ENCODE measurements at places on chromosomes 5 and 9.
A peak's percentile ranks its signal among the peaks of the same experiment; 100 is the strongest.

DNA sequence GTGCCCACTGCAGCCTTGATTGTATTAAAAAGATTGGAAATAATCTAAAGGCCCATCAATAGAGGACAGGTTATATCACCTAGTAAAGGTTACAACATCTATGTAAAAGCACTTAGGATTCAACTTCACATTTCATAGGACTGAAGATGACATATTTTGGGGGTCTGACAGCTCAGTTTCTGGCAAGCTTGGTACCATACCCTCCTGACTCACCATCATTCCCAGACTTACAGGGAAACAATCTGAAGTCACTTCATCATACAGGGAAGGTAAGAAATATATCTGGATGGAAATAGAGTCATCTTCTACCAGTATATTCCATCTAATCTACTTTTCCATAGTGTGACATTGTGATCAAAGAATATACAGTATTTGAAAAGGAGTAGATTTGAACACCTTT, 28.8 kb upstream of the DAB2 start:
- DNase-seq, result no peak

DNA sequence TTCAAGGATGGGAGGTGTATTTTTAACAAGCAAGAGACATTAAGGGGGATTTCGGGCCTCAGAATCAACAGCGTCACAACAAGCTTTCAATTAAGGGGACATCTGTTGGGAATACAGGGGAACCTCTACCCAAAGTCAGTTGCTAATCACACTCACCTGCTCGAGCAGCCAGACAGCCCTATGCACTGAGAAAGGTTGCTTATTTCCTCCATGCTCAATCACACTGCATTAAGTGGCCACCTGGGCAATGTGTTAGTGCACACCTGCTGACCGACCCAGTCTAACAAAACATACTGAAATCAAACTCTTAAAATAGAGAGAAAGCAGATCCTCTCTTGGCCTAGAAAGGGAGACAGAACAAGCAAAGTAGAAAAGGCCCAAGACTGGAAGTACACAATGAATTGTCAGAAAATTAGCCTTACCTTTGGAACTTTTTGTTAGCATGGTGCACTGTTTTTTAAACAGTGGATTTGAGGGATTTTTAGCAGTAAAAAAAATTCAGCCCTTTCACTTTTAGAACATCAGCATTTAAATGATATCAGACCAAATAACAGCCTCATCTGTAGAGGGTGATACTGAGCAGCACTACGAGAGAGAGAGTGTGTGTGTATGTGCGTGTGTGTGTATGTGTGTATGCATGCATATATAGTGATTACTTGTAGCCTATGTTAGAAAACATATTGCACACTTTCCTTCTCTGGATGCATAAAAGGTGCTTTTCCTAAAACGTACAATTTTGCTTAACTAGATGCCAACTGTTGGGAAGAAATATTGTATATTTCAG, 1118.6 kb upstream of the DMAC1 start:
- DNase-seq, result no peak

GRCh38 chr5:122154910-122155309, 25.6 kb downstream of the ZNF474 start:
- no peak for DNase-seq

- no peak for DNase-seq
These were observed 169.3 kb downstream of the PAX5 start for GRCh38 chr9:36864491-36865410.

DNA sequence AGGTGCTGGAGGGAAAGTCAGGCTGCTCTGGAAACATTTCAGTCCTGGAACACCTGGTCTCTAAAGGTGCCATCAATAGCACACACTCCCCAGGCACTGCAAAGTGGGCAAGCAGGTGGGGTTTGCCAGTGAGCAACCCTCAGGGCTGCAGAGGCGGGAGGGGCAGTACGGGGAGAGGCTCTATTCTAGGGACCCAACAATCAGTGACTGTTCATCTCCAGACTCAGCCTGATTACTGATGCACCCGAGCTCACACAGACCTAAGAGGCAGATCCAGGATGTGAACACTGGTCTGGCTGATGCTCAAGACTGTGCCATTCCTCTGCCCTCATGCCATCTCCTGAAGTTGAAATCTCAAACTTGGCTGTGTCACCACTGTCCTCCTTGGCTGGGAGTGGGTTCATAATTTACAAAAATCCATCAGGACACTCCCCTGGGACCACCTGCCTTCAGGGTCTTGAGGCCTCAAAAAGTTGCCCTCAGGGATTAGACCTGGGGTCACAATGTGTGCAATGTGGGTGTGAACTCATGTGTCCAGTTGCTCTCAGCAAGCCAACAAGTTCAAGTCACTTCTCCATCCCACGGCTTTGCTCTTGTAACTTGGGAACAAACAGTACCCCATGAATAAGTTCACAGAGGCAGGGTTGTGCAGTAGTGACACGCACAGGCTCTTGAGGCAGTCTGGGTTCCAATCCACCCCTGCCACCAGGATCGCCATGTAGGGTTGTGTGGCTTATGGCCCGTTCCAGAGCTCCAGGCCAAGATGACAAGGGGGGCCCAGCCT, 19.9 kb upstream of the KCNMB1 start:
- no peak for DNase-seq

DNA sequence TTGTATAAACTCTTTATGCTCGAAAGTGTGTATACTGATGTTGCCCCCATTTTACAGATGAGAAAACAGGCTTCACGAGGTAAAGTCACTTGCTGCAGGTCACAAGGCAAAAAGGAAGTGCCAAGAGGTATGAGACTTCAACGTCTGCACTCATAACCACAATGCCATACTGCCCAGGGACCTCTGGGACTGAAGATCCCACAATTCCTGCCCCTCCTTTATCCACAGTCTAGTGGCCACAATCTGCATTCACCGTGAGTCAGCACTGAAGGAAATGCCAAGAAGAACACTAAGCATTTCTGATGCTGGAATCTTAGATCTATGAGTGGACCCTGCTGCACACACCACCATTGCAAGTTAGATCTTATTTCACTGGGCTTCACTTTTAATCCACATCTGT, 37.3 kb downstream of the MED27 start:
- no peak for DNase-seq

DNA sequence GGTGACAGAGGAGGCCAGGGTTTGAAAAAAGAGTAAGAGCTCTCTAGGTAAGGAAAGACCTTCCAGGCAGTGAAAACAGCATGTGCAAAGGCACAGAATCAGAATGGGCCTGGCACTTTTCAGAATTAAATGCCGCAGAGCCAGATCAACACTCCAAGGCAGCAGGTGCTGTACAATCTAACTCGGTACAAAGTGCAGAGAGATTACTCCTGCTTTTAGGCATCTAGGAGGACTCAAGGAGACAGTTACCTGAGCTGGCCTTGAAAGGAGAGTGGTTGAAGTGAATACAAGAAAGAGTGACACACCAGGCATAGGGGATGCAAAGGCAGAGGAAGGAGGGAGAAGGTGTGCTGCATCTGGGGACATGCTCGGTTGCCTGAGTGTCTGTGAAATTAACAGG, 21.5 kb downstream of the HRH2 start:
- no peak for DNase-seq

DNA sequence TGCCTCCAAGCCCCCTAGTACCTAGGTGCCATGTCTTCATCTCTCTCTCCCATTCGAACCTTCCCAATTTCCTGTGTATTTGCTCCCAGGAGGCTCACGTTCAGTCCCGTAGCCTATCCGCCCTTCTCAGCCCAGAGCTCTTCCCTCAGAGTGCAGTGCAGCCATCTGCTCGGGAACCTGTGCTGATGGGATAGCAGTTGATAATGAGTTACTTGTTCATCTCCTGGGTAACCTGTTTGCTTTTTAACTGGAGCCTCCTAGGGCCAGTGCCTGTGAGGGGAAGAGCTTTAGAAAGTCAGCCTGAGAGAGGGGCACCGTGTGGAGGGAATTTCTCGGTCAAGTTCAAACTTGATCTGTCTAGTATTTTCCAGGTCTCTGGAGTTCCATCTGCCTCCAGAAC, 229.8 kb upstream of the IL12B start:
- DNase-seq, result no peak

DNA sequence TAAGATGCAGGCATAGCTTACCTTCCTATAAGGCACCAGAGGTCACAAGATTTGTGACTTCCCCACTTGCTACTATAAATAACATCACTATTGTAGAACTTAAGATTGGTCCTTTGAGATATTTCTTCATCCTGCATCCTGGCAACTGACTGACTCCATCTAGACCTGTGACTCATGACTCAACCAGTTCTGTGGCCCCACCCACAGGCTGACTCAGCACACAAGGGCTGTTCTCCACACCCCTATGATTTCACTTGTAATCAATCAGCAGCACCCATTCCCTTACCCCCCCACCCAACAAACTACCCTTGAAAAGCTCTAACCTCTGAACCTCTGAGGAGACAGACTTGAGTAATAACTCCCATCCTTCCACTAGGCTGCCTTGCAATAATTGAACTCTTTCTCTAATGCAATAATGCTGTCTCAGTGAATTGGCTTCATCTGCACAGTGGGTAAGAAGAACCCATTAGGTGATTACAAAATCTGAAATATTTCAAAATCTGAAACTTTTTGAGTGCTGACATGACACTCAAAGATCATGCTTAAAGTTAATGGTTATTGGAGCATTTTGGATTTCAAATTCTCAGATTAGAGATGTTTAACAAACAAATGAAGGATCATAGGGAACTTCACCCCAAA, 296.7 kb downstream of the ARL15 start:
- peak; percentile 57 for DNase-seq

GRCh38 chr9:135065804-135066203, 21.7 kb upstream of the OLFM1 start:
- DNase-seq, result no peak

Data from stimulated activated CD4-positive, alpha-beta T cell treated with anti-CD3 and anti-CD28 coated beads, Interleukin-15, amount 100 ng/mL, for 24 hours (primary cell).